ENCODE measurements at places on chromosomes 6 and 20. TPM values are rescaled to one million over a fixed set of nuclear protein-coding genes. Genes with fewer than 3 reads are reported as not detected.

Gene SLC2A10
- total RNA-seq = 7.1 TPM

Gene EFCAB8
- total RNA-seq = 0.13 TPM

Gene C20orf96
- 9.4 TPM for total RNA-seq

Gene HLA-DRB5
- total RNA-seq = 2.8 TPM

Gene RNF217
- total RNA-seq = 18.7 TPM

Gene SLC17A2
- total RNA-seq = 0.76 TPM

Gene C6orf52
- 1.5 TPM for total RNA-seq

Gene OVOL2
- 4.8 TPM for total RNA-seq

Gene C2
- 38.7 TPM for total RNA-seq
